Activated naive CD4-positive, alpha-beta T cell treated with anti-CD3 and anti-CD28 coated beads for 36 hours (primary cell): ENCODE measurements at places on chromosomes 3 and 15.

DNA sequence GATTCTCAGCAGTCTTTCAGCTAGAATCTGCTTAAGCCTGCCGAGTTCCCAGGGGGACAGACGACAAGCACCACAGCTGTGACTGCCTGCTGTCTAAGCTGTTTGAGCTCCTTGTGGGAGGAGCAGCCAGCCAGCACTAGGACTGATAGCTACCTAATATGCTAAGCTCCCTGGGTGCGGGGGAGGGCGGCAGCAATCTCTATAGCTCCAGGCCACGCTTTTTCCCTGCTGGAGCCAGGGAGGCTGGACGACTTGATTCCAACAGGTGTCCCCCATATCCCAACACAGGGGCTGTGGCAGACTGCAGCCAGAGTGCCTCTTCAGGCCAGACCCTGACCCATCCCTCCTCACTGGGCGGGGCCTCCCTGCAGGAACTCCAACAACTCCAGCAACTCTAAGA lies 134.1 kb upstream of the ARPP21 start:
- no peak for DNase-seq

DNA sequence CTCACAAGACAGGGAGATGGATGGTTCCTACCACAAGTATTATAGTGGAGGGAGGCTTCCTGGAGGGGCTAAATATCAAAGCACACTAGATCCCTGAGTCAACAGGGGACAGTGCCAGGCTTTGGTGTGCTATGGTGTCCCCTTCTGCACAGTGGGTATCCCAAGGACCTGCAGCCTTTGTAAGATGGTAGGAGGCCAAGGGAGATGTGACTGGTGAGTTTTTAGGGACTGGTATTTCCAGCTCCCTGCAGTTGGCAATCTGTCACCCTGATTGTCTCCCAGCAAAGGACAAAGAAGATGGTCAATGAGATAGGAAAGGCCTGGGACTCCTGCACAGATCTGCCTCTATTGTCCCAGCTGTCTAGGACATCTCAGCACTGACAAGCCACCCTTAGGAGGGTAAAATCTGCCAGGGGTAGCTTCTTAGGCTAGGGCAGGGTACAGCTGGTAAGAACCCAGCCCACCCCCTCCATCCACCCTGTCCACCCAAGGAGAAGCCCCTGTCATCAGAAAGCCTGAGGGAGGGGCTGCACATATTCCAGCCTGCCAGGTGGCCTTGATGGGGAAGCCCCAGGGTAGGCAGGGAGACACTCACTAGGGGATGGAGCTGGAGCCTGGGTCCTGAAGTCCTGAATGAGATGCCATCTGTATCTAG lies 631 bp downstream of the CYP1A1 start:
- DNase-seq, result no peak

DNA sequence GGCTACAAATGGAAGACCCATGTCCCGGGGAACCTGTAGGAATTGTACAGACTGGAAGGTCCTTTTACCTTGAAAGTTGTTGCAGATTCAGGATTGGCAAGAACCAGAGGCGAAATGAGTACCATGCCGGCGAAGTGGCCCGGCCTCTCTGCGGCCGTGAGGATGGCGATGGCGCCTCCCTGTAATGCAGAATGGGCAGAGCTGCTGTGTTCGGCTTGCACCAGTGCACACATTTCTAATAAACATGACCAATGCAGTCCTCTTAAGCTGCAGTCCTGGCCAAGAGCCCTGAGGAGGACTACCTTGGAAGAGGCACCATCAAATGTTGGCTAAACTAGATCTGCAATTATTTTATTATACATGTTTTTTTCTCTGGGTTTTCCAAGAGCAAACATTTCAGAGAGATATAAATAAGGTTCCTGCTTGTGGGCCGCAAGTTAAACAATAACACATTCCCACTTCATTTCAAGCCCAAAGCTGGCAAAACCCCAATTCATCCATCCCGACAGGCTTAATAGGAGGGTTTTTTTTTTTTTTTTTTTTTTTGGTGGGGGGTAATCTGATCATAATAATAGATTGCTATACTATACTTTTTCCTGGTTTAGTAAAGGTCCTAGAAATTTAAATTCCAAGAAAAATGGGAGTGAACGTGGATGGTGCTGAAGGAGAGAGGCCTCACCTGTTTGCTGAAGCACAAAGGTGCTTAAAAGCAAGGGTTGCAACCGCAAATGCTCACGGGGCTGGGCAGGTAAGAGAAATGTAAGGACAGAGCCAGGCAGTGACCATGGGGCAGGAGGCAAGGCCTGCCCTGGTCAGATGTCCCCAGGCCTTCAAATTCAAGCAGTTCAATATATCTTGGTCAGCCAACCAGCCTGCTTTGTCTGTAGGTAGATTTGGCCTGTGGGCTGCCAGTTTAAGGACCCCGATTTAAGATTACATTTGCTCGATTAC lies 48.5 kb downstream of the ABTB1 start:
- DNase-seq, result no peak

GRCh38 chr3:162936706-162937105 lies 1440.1 kb downstream of the OTOL1 start:
- no peak for DNase-seq

GRCh38 chr3:143526011-143526545 lies 322.2 kb downstream of the SLC9A9 start:
- no peak for DNase-seq
